DMS153 (cell line): ENCODE measurements at places on chromosomes 12 and 14.
A peak's percentile ranks its signal among the peaks of the same experiment; 100 is the strongest.

DNA sequence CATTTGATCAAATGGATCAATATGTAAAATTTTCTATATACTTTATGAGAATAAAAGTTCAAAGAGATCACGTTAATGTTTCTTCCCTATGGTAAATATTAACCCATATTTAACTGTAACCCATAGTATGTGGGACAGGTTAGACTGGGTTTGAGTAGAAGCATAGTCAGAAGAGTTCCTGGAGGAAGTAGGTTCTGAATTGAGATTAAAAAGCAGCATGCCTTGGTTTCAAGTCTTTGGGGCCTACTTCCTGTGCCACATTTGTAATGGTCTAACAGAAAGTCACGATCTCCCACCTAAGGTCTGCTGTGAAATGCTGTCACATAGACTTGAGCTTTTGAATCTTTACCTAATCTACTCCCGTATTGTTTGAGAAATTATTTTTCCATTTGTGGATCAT is 63.8 kb downstream of the FIGNL2 start:
- no peak for DNase-seq

DNA sequence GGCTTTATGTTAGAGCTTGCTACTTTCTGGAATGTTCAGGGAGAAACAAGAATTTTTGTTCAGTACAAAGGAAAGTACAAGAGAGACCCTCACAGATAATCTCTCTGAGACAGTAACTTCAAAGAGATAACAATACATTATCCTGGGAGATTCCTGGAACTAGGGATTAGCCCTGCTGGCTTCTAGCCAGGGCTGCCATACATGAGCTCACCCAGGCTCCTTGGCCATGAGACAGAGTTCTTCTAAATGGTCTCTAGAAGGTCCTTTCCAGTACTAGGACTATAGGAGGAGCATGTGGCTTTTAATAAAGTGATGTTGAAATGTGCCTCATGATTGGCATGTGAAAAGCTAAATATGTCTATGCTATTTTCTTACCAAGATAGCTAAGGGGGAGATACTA is 342.5 kb downstream of the EMP1 start:
- no peak for DNase-seq

DNA sequence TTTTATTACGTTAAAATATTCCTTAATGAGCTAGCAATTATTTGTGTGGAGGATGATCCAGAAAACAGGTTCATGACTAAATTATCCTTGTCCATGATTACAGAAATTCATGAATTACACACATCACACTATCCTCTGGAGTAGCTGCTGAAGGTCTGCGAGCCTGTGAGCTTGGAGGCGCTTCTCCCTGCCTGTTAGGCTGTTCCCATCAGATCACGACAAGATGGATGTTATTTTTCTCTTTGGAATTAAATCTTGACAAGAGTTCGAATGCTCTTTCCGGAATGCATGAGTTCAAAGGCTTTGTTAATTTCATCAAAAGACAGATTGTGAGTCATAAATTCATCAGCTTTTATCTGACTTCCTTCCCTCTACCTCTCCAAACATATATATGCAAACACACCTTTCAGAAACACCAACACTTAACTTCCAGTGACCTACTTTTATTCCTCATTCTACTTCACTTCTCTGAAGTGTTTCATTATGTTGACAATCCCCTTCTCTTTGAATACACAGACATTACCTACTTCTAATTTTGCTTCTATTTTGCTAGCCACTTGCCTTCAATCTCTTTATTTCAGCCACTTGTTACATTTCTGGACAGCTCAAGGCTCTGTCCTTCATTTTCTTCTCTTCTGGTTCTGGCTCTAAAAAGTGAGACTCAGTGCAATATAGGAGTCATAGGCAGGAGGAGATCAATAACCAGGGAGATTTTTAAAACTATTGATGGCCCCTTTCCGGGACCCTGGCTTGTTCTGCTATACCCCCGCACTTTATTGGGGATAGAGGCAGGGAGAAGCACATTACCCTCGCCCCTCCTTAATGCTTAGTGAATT is 274.6 kb downstream of the BTG1 start:
- DNase-seq = peak; percentile 92

GRCh38 chr12:26683443-26683842 is 149.6 kb downstream of the ITPR2 start:
- DNase-seq = no peak

- DNase-seq = no peak
Observed at GRCh38 chr14:80628547-80628946, 313.0 kb downstream of the CEP128 start.

DNA sequence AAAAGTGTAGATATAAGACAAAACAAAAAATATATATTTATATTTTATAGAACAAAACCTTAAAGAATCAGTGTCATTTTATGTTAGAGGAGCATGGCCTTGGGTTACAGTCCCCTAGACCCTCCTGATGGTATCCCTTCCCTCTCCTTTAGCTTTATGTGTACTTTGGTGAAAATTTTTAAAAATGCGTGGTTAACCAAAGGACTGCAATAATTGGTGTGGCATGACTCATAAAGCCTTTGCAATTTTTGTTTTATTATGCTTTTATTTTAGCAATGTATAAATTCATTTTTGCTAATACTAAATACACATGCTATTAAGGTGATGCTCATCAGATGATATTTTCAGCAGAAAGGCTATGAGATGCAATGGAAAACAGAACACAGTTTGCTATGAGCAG is 264.4 kb downstream of the SYT1 start:
- no peak for DNase-seq

DNA sequence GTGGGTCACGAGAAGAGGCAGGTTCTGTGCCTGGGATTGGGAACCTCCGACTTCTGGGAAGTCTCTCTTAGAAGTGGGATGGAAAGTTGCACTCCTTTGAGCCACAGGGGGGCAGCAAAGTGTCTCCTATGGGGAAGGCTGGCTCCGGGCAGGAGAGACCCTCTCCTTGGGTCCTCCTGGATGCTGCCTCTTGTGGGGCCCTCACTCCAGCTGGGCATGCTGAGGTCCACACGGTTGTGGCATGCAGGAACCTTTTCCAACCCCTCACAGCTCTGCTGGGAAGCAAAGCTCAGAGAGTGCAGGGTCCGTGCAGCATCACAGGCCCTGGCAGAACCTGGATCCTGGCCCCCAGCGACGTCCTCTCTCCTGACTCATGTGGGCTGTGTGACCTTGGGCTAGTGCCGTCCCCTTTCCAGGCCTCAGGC is 17.4 kb downstream of the SDSL start:
- peak; percentile 14 for DNase-seq

DNA sequence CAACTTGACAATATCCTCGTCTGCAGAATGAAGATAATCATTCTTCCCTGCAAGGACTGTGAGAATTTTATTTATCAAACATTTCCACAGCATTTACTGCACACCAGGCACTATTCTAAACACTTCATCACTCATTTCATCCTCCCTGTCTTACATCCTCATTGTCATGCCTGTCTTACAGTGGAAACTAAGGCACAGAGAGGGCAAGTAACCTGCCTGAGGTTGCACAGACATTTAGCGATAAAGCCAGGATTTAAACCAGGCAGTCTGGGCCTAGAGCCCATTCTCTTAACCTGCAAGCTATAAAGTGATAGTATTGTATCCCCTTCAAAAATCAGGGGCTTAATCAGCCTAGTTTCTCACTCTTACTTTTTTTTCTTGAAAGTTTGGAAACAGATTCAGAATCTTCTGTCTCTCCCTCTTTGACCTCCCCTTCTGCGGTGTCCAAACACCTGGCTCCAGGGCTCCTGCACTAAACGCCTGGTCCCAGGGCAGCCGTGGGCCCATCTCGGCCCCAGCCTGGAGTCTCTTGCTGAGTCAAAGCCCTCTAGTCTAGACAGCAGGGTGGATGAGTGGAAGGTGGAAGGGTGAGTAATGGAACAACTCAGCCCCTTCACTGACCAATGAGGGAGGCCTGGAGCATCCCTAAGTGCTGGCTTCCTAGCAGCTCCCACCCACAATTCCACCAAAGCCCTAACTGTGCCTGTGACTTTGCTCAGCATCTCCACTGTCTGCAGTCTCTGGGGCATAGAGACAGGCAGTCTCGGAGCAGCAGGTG is 12.5 kb downstream of the ISM2 start:
- DNase-seq = no peak

DNA sequence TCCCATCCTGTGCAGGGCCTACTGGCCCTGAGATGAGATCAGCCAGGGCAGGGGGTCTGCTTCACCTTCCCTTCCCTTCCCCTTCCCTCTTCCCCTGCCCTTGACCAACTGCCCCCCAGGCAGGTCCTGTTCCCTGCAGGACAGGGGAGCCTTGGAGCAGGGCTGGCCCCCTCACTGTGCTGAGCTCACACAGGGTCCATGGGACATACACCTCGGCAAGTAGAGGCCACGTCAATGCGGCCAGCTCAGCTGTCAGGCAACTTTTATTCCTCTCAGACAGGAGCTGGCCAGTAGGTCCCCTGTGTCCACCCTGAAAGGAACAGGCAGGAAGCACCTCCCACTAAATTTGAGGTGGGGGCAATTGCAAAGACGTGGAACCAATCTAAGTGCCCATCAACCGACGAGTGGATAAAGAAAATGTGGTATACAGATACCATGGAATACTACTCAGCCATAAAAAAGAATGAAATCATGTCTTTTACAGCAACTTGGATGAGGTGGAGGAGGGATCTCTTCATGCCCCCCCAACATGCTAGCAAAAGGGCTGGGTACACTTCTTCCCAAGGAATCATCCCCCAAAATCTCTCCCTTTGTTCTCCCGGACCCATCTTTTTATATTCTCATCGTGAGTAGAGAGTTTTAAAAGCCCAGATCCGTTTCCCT is 148.7 kb downstream of the BCL11B start:
- DNase-seq = no peak

DNA sequence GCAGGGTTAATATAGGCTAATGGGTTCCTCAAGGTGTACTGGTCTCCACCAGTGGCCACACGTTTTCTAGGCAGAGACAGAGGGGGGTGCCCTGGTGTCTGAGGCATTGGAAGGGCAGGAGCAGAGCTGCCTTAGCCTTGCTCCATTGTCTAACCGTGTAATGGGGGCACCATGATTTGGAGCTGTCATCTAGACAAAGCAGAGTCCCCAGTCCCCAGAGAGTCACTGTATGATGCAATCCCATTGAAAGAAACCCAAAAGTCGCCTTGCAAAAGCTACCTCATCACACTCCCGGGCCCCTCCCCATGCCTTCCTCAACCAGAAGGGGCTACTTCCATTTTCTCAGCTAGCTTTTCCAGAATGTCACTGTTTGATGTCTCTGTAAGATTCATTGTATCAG is 487.1 kb downstream of the AACS start:
- no peak for DNase-seq

DNA sequence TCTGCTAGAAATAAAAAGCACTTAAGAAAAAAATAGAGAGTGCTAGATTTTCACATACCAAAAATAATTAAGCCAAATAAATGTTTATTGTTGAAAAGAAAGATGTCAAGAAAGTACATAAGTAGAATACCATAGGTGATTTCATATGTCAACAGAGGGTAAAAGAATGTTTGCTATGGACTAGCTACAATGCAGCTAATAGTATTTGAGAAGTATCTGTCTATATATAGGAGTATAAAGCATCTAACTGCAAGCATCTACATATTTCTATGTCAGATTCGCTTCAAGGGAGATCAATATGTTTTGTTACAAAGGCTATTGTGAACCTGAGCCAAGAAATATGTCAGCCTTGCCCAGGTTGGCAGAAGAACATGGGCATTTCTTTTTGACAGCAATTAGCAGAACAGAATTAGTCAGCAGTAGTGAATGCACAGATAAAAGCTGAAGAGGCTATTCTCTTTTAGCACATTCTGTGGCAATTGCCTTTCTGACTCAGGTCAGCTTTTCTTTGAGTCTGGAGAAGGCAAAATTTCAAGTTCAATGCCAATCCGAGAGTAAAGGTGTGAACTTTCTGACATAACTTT is 140.1 kb downstream of the ALG10B start:
- DNase-seq = no peak

GRCh38 chr12:67099858-67100257 is 169.3 kb upstream of the CAND1 start:
- DNase-seq = no peak

DNA sequence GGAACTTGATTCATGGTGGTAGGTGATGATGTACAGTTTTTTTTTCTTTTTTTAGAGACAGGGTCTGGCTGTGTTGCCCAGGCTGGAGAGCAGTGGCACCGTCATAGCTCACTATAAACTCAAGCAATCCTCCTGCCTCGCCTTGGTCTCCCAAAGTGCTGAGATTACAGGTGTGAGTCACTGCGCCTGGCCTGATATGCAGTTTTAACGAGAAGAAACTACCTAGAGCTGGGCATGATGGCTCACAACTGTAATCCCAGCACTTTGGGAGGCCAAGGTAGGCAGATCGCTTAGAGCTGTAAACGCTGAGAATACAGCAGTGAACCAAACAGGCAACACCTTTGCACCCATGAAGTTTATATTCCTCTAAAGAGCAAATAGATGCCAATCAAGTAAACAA is 13.0 kb upstream of the VPS37B start:
- DNase-seq = no peak

DNA sequence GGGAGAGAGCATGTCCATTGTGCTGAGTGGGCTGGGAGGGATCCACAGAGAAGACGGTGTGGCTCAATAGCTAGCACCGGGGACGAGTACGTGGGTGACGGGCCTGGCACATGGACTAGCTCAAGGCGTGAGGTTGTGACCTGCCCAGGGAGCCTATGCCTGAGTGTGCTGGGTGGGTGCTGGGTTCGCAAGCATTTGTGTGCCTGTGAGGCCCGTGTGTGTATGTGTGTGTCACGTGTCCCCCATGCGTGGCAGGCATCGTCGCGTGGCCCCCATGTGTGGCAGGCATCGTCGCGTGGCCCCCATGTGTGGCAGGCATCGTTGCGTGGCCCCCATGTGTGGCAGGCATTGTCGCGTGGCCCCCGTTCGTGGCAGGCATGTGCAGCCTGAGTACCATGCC is 109.2 kb downstream of the TMEM121 start:
- DNase-seq = no peak

GRCh38 chr12:106107566-106107965 is 31.2 kb downstream of the NUAK1 start:
- no peak for DNase-seq

DNA sequence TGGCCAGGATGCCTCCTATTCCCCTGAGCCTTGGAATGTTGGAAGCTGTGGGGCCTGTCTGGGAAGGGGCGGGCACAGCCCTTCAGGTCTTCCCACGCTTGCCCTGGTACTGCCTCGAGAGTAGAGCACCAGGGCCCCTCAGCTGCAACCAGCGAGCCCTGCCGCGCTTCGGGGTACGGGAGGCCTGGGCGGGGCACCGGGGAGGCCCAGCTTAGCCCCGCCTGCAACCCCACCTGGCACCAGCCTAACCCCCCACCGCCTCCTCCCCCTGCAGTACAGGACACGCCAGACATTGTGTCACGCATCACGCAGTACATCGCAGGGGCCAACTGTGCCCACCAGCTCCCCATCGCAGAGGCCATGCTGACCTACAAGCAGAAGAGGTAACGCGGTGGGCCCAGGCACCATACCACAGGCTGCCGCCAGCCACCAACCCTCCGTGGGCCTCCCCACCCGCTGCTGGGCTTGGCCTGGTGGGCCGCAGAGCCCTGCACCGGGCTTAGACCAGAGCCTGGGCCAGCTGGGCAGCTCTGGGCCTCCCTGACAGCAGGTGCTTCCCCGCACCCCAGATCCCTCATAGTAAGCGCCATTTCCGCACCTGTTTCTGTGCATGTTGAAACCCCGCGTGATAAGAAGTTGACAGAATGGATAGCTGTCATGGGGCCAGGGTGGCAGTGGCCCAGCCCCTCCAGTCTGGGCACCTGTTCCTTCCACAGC is 13.6 kb upstream of the TEX22 start:
- no peak for DNase-seq
